ENCODE measurements at places on chromosomes 6 and 20. TPM values are rescaled to one million over a fixed set of nuclear protein-coding genes. Genes with fewer than 3 reads are reported as not detected.

Gene HACE1
- polyA plus RNA-seq = 5.9 TPM

Gene SPAG4
- 15.4 TPM for polyA plus RNA-seq

Gene OLIG3
- polyA plus RNA-seq = not detected

Gene ARFGEF3
- polyA plus RNA-seq = 7.2 TPM

Gene FUT9
- 0.07 TPM for polyA plus RNA-seq

Gene SIM1
- not detected for polyA plus RNA-seq

Gene LY6G5C
- 3.6 TPM for polyA plus RNA-seq

Gene HLA-DOA
- 1.9 TPM for polyA plus RNA-seq

Gene ARMC2
- polyA plus RNA-seq = 6.5 TPM

Gene MPIG6B
- polyA plus RNA-seq = 0.08 TPM

Gene MAK
- polyA plus RNA-seq = 0.07 TPM

Gene PACRG
- 1.0 TPM for polyA plus RNA-seq

Gene SLPI
- polyA plus RNA-seq = 25.7 TPM

Gene TBPL1
- 21.0 TPM for polyA plus RNA-seq

Gene SIRPB1
- polyA plus RNA-seq = 0.51 TPM

Gene GPR6
- polyA plus RNA-seq = not detected

Gene PEDS1
- 29.4 TPM for polyA plus RNA-seq

Gene TRIM31
- 0.80 TPM for polyA plus RNA-seq

Gene PRL
- polyA plus RNA-seq = not detected

Gene GNMT
- polyA plus RNA-seq = 0.29 TPM

Gene SNAP25
- 35.9 TPM for polyA plus RNA-seq

Gene WFDC10B
- not detected for polyA plus RNA-seq

Gene GTSF1L
- polyA plus RNA-seq = not detected

Gene RAD21L1
- 0.07 TPM for polyA plus RNA-seq

Gene LY6G5B
- 4.2 TPM for polyA plus RNA-seq

Gene TGM3
- polyA plus RNA-seq = 0.84 TPM

Gene HSPA1L
- polyA plus RNA-seq = 1.0 TPM

Gene NKX2-4
- polyA plus RNA-seq = not detected

Gene REM1
- 6.8 TPM for polyA plus RNA-seq

Gene ABRACL
- 10.7 TPM for polyA plus RNA-seq

Gene OXT
- 20.5 TPM for polyA plus RNA-seq

Gene CST4
- not detected for polyA plus RNA-seq

Gene MEP1A
- not detected for polyA plus RNA-seq

Gene ZSCAN23
- polyA plus RNA-seq = 0.13 TPM

Gene SPATS1
- not detected for polyA plus RNA-seq

Gene IYD
- polyA plus RNA-seq = not detected

Gene EYA2
- polyA plus RNA-seq = 1.0 TPM

Gene PDCD2
- 51.1 TPM for polyA plus RNA-seq

Gene RALGAPA2
- polyA plus RNA-seq = 5.0 TPM

Gene SLC17A9
- polyA plus RNA-seq = 69.1 TPM

Gene BTBD9
- 2.4 TPM for polyA plus RNA-seq

Gene ATP9A
- 3.9 TPM for polyA plus RNA-seq

Gene BTNL2
- not detected for polyA plus RNA-seq
